ENCODE measurements at places on chromosomes 2 and 18. TPM values are rescaled to one million over a fixed set of nuclear protein-coding genes. Genes with fewer than 3 reads are reported as not detected.

Gene KCNIP3
- total RNA-seq = 4.0 TPM

Gene COL3A1
- 608 TPM for total RNA-seq

Gene UCN
- total RNA-seq = 2.6 TPM

Gene ERBB4
- 12.4 TPM for total RNA-seq

Gene CERKL
- total RNA-seq = not detected

Gene EFR3B
- total RNA-seq = 10.8 TPM

Gene KCNE4
- total RNA-seq = 3.4 TPM

DNA sequence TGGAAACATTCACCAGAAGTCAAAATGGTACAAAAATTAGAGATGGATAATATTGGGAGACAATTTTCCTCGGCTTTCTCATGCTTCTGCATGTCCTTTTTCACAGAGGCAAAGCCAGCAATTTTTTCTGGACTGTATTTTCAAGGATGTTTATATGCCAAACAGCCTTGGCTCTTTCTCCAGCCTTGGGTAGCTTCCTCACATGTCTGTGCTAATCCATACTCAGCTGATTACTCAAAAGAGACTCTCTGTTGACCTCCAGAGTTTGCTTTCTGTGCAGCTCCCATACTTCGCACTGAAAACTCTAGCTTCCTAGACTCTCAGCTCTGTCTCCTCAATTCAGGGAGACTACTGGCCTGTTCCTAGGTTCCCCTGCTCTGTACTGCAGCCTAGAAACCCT is 10.6 kb downstream of the C18orf63 start:
- no peak overlapping the region for H3K4me3 ChIP-seq
- no peak for DNase-seq
- no peaks in the 10 kb centered on the region for H3K27me3 ChIP-seq
- H3K36me3 ChIP-seq = no peaks in the 10 kb centered on the region

DNA sequence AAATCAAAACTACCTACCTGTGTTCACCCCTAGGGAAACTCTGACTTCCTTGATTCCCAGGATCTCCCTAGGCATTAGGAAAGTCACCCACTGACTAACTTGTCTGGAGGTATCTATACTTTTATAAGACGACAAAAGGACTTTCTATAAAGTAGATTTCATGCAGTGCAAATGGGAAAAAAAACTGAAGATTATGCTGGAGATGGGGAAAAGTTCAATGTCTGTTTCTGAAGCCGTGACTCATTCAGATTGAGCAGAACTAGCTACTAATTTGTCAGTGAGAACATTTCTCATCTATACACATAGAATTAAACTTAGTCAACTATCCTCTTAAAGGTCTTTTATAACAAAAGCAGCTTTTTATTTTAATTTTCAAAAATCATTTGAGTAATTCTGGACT is 6.0 kb downstream of the SEPTIN10 start:
- H3K27me3 ChIP-seq = no peaks in the 10 kb centered on the region
- no peak for DNase-seq
- H3K27ac ChIP-seq = no peak overlapping the region
- no peak overlapping the region for H3K4me3 ChIP-seq

- DNase-seq = no peak
- peaks cover 9% of the 10 kb centered on the region for H3K4me1 ChIP-seq
- H3K4me3 ChIP-seq = no peak overlapping the region
- no peak overlapping the region for H3K27ac ChIP-seq
- H3K36me3 ChIP-seq = no peaks in the 10 kb centered on the region
Measured at GRCh38 chr2:64601034-64601754, 52.5 kb downstream of the SERTAD2 start.

- H3K27ac ChIP-seq = no peak overlapping the region
- H3K4me1 ChIP-seq = peaks cover 76% of the 10 kb centered on the region
- DNase-seq = no peak
- no peak overlapping the region for H3K4me3 ChIP-seq
Measured at GRCh38 chr18:48544116-48544515, 5.3 kb downstream of the CTIF start.

DNA sequence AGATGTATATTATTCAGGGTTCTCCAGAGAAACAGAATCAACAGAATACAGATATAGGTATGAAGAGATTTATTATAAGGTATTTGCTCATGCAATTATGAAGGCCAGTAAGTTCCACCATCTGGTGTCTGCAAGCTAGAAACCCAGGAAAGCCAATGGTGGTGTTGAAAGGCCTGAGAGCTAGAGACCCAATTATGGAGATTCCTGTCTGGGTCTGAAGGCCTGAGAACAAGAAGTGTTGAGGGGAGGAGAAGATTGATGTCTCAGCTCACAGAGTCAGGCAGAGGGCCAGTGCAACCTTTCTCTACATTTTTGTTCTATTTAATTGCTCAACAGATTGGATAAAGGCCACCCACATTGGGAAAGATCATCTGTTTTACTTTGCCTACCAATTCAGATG is 524.2 kb upstream of the CRIM1 start:
- no peaks in the 10 kb centered on the region for H3K4me1 ChIP-seq
- no peak overlapping the region for H3K27ac ChIP-seq
- no peaks in the 10 kb centered on the region for H3K36me3 ChIP-seq
- H3K27me3 ChIP-seq = no peaks in the 10 kb centered on the region

DNA sequence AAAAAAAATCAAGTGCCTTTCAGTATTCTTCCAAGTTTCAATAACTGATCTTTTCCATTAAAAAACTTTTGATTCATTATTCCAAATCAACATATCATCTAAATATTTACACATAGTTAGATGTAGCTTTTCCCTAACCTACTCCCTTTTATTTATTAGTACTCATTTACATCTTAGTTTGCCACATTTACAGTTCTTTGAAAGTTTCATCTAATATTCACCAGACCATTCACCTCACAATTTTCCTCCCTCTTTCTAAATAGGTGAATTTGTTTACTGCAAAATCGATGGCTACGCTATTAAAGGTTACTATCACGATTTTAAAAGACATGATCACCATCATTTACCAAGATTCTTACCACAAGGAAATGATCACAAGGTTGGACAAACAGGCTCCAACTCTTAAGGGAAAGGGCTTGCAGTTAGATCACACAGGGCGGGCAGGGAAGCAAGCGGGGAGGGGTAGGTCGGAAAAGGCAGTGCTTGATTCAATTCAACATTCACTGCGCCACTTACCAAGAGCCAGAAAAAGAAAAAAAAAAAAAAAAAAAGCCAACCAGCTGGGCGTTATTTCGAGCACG is 654 bp upstream of the MARCHF7 start:
- H3K4me3 ChIP-seq = peak overlapping the region; percentile 75
- H3K4me1 ChIP-seq = no peaks in the 10 kb centered on the region
- peaks cover 14% of the 10 kb centered on the region for H3K36me3 ChIP-seq

- no peaks in the 10 kb centered on the region for H3K27me3 ChIP-seq
- H3K4me3 ChIP-seq = no peak overlapping the region
- H3K36me3 ChIP-seq = no peaks in the 10 kb centered on the region
- DNase-seq = no peak
Measured at GRCh38 chr18:58861353-58861752, 3.3 kb upstream of the ZNF532 start.

GRCh38 chr2:175251425-175252041 is 70.0 kb upstream of the ATP5MC3 start:
- no peak overlapping the region for H3K27ac ChIP-seq
- H3K4me3 ChIP-seq = no peak overlapping the region
- no peaks in the 10 kb centered on the region for H3K4me1 ChIP-seq
- no peaks in the 10 kb centered on the region for H3K36me3 ChIP-seq

DNA sequence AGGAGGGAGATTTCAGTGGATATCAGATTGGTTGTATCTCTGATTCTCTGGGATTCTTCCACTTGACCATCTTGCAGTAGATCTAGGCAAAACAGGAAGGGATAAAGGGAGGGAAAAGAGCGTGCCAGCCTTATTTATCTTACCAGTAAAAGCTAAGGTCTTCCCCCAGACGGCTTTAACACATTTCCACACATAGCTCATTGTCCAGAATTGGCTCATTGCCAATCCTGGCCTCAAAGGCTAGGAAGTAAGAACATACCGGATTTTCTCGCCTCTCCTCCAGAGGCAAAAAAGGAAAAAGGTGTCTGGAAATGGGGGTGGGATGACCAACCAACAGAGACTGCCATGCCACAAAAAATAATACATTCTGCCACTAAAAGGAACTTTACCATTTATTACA is 411.6 kb upstream of the NRP2 start:
- no peak for DNase-seq
- no peak overlapping the region for H3K27ac ChIP-seq
- H3K36me3 ChIP-seq = no peaks in the 10 kb centered on the region
- H3K4me3 ChIP-seq = no peak overlapping the region
- no peaks in the 10 kb centered on the region for H3K27me3 ChIP-seq
